Stimulated activated CD4-positive, alpha-beta T cell treated with anti-CD3 and anti-CD28 coated beads, Interleukin-2, amount 100 ng/mL, for 24 hours (primary cell): ENCODE measurements at places on chromosomes 2 and 18.
A peak's percentile ranks its signal among the peaks of the same experiment; 100 is the strongest.

GRCh38 chr18:62558015-62558663, 35.3 kb downstream of the ZCCHC2 start:
- no peak for DNase-seq

- DNase-seq = peak; percentile 12
Observed at GRCh38 chr2:112640800-112641675, 4.7 kb upstream of the SLC20A1 start.

DNA sequence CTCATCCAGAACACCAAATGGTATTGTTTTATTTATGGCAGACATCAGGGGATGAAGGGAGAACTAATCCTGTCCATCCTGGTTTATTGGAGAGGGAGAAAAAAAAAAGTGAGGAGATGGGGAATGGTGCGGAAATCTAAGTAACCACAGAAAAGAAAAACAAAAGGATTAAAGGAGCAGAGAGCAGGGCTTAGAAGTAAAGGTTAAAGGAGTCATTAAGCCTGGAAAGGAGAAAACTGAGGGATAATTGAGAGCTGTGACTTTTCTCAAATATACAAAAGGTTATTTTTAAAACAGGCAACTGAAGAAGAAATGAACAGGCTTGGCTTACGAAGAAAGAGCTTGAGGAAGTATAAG, 127.2 kb upstream of the PPP1CB start:
- DNase-seq = no peak

- DNase-seq = no peak
Observed at GRCh38 chr18:26422472-26423162, 125.7 kb downstream of the KCTD1 start.

DNA sequence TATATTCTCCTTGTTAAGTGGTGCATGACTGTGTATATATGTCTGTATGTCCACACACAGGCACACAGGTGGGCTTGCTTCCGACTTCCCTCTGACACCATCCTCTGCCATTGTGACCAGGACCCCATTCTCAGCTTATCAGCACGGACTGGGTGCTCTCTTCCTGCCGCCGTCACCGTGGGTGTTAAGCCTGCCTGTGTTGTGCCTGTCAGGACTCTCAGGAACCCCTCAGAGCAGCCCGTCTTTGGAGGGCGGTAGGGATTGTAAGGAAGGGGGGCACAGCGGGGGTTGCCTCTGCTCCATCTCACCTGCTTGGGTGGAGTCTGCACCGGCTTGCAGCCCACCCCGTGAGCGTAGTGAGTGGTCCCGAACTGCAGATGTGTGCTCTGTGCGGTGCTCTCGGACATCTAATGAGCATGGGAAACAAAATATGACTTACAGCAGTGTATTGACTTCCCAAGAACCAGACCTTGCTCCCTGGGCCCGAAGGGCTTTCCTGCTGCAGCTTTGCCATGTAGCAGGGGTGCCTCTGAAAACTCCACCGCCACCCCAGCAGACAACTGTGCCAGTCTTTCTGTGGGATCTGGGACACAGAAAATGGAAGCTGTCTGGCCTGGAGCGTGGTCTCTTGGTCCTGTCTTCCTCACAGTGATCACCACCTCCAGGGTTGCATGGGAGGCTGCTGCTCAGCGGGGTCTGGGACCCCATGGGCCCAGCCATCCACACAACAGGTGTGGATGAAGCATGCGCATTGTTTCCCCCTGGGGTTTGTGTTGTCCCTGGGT, 58.9 kb downstream of the SH3RF3 start:
- DNase-seq = no peak
